ENCODE measurements at places on chromosomes 2 and 18.

GRCh38 chr2:5528706-5529105 lies 163.5 kb upstream of the SOX11 start:
- DNase-seq = no peak

DNA sequence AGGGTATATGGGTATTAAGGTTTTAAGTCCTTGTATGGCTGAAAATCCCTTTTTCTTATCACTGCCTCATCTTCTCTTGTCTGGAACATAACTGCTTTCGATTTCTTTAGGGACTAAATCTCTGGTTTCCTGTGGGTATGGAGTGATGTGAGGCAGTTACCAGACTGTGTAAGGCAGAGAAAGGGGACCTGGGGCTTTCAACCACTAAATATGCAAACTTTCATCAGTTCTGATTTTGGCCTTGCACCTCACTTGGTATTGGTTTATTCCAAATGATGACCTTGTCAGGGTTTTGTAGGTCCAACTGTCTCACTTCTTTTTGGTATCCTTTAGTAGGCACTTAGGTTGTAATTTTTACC lies 9.3 kb downstream of the MAP4K4 start:
- DNase-seq = no peak

DNA sequence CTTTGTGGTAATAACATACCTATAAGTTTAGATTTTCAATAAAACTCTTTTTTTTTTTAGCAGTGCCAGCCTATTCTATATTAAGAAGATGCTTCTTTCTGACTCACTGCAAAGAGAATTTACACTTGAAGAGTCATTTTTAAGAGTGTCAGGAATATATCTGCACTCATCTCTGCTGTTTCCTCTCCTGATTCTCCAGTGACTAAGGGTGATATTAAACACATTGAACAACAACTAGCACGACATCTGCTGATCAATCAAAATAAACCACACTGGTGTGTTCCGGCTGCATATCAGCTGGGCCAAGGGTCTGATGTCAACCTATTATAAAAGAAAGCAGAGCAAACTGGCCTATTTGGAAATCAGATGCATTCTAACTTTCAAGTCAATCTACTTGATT lies 15.0 kb downstream of the RAB27B start:
- no peak for DNase-seq

DNA sequence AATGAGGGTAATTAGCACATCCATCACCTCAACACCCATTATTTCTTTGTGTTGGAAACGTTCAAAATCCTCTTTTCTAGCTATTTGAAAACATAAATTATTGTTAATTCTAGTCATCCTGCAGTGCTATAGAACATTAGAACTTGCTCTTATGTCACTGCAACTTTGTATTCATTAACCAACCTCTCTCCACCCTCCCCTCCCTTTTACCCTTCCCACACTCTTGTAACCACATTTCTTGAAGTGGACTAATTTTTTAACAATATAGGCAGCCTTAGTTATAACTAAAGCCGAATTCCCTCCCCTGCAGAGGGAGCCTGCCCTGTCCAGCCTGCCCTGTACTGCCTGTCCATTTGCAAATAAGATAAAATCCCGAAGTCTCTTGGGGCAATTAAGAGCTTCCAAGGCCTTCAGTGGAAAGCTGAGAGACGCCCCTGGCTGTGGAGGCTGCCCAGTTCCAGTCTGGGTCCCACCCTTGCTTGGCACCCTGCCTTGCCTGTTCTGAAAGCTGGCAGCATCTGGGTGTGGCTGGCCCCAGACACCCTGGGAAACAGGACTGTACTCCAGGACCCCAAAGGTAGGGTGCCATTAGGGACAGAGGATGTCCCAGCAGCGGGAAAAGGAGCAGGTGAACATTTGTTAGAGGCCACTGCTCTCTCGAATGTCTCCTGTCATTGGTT lies 65.1 kb downstream of the MEX3C start:
- DNase-seq = no peak

- no peak for DNase-seq
Measured at GRCh38 chr18:36514778-36515177, 217.3 kb downstream of the FHOD3 start.

DNA sequence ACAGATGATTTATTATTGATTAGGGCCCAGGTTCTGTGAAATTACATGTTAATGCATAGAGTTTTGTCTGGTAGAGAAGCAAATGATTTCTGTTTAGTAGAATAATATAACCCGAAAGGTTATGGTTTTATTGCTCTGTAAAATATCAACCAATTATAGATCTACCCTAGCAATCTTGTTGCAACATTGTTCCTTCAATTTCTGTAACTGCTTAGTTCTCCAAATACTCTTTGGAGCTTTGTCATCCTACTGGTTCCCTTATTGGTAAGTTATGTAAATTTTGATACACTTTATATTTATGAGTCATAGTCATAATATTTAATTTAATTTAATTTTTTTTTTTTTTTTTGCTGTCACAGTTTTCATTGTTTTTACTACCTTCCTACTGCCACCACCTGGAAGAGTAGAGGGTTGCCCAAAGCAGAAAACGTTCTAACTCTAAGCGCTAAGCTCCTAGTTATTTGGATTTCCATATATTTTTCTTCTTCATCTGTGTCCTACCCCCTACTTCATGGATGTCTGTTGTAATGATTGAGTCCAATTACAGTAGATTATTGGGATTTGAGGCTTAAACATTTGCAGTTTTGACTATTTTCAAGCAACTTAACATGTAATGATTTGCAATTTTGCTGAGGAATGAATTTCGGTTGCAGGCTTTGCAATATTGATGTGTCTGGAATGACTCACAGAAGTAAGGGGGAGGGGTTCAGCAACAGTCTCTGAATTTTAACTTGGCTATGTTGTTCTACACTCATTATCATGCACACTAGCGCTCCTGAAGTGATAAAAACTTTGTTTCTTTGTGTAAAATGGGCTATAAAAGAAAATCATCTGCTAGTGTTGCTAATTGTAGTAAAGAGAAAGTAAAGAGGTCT lies 51.1 kb downstream of the NABP1 start:
- no peak for DNase-seq

GRCh38 chr2:241695651-241696050 lies 6.2 kb upstream of the ING5 start:
- DNase-seq = no peak

- no peak for DNase-seq
Measured at GRCh38 chr2:395886-396285, 108.0 kb upstream of the ALKAL2 start.

GRCh38 chr2:53432936-53433335 lies 334.7 kb upstream of the CHAC2 start:
- DNase-seq = no peak

GRCh38 chr2:47534179-47534919 lies 131.4 kb downstream of the MSH2 start:
- DNase-seq = peak; percentile 51

DNA sequence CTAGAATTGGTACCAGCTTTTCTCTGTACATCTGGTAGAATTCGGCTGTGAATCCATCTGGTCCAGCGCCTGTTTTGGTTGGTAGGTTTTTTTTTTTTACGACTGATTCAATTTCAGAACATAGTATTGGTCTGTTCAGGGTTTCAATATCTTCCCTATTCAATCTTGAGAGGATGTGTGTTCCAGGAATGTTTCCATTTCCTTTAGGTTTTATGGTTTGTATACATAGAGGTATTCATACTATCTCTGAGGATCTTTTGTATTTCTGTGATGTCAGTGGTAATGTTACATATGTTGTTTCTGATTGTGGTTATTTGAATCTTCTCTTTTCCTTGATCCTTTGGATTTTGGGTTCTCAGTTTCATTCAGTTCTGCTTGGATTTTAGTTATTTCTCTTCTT lies 172.1 kb upstream of the ITGA4 start:
- no peak for DNase-seq

GRCh38 chr18:54742659-54743604 lies 85.3 kb upstream of the RAB27B start:
- DNase-seq = no peak

GRCh38 chr2:85861650-85862049 lies 27.1 kb downstream of the ST3GAL5 start:
- no peak for DNase-seq

DNA sequence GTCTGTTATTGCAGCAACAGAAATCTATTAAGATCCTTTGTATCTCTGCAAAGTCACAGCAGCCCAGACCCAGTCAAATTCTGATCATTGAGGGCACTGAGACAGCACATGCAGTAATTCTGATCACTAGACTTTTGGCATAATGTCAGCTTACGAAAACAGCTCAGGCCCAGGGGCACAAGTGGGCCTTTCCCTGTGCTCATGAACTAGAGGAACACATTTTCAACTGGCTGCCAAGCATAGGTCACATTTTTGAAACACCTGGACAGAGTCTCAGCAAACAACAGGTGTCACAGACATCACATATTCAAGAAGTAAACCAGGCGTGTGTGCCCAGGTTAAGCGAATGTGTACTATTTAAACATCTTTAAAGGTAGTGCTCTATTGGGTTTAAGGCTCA lies 13.7 kb downstream of the DOCK10 start:
- DNase-seq = no peak

DNA sequence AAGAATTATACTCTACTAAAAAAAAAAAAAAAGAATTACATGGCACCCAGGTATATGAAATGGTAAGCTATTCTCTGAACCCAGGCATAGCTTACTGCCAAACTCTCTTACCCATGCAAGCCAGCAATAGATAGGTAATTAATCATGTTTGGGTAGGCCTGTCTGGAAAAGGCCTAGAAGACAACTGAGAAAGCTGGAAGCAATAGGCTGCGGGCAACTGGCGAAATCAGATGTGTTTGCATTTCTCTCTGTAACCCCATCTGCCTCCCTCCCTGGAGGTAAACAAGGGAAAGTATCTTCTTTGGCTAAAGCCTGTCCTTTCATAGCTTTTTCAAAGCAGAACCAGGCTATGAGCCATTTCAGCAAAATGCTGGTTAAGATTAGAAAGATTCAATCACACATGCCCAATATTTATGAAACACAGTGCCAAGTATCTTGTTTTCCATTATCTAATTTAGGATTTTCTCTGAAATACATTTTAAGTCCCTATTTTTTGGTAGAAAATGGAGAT lies 934.8 kb upstream of the DDX18 start:
- DNase-seq = no peak

DNA sequence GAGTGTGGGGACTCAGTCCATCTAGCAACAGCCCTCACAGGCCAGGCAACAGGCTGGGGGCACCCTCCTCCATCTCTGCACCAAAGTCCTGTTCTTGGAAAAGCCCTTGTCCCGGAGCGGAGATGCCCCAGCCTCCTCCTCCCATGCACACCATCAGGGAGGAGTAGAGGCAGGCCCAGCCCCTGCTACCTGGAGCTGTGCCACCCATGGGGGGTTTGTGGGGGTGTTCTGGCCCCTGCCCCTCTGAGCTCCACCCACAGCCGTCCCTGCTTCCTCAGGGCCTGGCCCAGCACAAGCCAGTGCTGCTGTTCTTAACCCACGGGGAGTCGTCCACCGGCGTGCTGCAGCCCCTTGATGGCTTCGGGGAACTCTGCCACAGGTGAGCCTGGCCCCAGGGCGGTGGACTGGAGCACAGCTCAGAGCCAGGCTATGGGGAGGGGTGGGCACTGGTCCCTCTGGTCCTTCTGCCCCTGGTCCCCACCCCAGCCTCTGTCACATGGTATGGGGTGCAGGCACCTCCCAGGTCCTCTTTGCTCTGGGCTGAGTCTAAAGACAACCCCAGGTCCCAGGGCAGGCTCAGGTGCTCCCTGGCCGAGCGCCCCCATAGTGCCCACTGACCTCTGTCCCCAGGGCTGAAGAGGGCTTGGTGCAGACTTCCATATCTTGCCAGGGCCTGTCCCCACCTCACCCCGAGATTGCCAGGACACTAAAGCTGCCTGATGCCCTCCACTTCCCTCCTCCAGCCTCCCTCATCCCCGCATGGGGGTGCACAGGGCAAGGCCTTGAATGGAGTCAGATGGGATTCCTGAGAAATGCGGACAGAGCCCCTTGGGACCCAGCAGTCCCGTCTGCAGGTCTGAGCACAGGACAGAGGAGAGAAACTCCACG lies 2.7 kb downstream of the AGXT start:
- no peak for DNase-seq

DNA sequence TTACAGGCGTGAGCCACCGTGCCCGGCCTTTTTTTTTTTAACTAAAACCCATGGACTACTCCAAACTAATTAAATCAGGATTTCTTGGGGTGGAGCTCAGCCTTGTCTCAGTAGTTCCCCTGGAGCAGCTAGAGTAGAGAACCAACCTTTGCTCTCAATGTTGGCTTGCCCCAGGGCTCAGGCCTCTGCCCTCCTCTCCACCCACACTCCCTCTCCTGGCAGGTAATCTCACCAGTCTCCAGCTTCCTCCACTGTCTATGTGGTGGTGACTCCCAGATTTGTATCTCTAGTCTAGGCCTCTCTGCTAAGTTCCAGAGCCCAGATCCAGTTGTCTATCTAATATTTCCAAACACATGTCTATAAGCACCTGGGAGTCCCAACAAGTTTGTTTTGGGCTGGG lies 9.6 kb upstream of the MTA3 start:
- DNase-seq = no peak

- DNase-seq = no peak
Measured at GRCh38 chr2:216791303-216791702, 68.6 kb downstream of the TNP1 start.

- DNase-seq = no peak
Measured at GRCh38 chr2:230505162-230505561, 89.2 kb downstream of the SP100 start.

GRCh38 chr2:219122202-219122980 lies 38.2 kb downstream of the NHEJ1 start:
- DNase-seq = no peak

GRCh38 chr2:40584432-40584831 lies 132.5 kb upstream of the SLC8A1 start:
- DNase-seq = no peak
